MM.1S (cell line): ENCODE measurements at places on chromosomes 2 and 18.

DNA sequence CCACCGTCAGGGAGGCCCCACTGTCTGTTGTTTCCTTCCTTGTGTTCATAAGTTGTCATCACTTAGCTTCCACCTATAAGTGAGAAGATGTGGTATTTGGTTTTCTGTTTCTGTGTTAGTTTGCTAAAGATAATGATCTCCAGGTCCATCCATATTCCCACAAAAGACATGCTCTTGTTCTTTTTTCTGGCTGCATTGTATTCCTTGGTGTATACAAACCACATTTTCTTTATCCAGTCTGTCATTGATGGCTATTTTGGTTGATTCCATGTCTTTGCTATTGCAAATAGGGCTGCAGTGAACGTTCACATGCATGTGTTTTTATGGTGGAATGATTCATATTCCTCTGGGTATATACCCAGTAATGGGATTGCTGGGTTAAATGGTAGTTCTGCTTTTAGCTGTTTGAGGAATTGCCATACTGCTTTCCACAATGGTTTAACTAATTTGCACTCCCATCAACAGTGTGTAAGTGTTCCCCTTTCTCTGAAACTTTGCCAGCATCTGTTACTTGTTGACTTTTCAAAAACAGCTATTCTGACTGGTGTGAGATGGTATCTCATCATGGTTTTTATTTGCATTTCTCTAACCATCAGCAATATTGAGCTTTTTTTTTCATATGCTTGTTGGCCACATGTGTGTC lies 156.6 kb upstream of the NOSTRIN start:
- DNase-seq = no peak

DNA sequence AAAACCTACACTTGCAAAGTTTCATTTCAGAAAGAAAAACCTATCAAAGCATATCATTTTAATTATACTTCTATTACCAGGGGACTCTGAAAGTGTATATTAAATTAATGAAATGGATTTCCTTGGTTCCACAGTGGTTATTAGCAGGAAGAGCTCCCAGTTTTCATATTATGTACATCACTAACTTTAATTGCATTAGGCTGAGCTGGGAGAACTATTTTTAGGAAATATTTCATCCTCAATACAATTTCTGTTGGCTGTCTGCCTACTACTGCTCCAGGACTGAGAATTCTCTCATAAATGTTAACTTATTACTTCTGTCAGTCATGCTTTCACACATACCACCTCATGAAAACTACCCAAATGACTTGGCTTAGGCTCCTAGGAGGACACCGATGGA lies 301.4 kb downstream of the CMPK2 start:
- no peak for DNase-seq

DNA sequence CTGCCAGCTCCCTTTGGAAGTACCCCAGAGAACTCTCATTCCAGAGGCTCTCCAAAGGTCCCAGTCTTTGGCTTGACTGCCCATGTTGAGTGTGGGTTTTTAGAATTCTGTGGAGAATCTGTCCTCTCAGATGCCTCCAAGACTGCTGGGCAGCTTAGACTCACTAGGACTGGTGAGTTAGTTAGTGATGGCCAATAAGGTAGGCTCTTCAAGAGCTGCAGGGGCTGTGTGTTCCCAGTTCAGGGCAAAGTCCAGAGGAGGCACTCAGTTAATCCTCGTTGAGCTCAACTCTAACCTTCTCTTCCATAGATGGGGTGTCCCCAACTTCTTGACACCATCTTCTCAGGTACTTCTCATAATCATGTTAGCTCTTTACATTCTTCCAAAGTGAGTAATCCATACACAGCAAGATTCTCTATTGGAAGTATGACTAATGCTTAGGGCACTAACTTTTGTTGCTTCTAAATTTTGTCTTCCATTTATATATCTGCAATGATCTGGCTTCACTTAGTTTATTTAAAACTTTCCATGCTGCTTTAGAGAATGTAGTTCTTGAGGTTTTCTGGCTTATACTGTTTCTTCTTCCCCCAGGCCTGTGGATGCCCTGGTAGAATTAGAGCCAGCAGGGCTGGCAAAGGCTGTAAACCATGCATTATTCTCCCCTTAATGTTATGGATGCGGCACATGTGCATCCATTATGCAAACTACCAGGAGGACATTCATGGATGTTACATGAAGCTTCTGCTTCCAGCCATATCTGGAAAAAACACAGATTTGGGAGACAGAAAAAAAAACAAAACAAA lies 88.9 kb downstream of the POLE4 start:
- no peak for DNase-seq

- no peak for DNase-seq
These were observed 9.7 kb downstream of the SIGLEC15 start for GRCh38 chr18:45835057-45835636.

- no peak for DNase-seq
These were observed 32.0 kb downstream of the YPEL5 start for GRCh38 chr2:30178618-30179434.

DNA sequence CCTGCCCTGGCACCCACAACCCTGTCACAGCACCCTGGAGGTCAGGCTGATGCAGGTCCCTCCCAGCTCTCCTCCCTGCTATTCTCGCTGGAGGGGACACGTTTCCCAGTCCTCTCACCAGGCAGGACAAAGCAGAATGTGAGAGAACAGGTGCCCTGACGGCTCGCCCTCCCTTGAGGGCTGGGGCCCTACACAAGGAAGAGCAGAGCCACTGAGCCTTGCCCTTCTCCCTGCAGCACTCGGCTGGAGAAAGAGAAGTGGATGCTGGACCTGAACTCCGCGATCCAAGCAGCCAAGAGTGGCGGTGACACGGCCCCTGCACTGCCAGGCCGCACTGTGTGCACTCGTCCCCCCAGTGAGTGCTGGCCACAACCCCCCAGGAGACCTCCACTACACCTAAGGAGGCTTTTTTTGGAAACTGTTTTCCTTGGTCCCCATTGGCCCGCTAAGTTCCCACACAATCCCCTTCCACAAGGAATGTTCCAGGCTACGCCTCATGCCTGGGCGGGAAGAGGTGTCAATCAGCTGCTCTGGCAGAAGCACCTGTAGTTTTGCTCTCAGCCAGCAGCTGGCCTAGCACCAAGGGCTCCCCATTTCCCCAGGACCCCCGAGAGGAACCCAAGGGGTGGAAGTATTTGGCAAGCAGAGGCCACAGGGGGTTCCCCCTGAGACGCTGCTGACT lies 17.4 kb downstream of the STK25 start:
- no peak for DNase-seq

DNA sequence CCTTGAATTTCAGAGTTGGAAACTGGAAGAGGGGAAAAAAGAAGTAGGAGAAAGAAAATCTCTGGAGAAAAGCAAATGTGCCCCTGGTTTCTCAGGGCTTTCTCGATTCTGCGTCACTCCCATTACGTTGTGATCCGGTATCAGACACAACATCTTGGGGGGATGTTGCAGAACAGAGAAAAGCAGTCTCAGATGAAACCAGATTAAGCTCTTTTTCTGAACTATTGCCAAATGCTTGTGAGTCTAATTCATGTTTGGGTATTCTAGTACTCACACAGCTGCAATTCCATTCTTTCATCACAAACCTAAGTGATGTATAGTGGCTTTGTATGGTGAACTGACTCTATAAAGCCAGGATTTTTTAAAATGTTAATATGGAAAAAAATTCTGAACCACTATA lies 233.2 kb downstream of the TCF4 start:
- DNase-seq = no peak

GRCh38 chr18:40360558-40360957 lies 1594.5 kb upstream of the PIK3C3 start:
- no peak for DNase-seq

- no peak for DNase-seq
These were observed 47.2 kb downstream of the WDR33 start for GRCh38 chr2:127763776-127764175.

DNA sequence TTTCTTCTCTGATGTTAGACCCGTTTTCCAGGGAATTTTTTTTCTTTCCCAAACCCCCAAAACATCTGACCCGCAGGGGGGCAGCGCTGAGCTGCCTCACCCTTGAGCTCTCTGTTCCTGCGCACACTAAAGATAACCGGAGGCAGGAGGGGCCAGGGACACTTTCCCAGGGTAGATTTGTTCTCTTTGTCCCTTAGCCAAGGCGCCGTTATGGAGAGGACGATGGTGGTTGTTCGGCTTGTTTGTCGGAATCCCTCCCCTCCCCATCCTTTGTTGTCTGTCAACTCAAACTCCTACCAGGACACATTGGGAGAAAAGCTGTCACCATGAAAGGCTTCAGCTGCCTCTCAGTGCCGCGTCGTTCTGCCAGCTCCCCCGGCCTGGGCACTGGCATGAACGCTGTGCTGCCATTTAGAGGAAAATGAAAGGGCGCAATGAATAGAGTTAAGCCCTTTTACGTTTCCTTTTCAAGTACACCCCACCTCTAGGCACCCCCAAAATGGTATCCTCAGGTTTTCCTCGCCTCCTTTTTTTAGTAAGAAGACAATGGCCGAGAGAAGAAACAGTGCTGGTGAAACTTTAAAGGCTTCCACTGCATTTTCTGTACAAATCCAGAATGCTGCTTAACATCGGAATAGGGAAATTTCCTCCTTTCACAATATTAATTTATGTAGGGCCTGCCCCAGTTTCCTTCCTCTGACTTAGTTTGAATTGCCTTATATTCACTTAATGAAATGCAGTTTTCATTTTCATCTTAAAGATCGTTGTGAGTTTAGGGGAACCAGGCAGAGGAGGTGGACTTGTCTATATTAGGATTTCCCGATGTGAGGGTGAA lies 62.1 kb downstream of the RND3 start:
- DNase-seq = no peak

- no peak for DNase-seq
These were observed 257.3 kb downstream of the BCL2 start for GRCh38 chr18:63062246-63062645.

DNA sequence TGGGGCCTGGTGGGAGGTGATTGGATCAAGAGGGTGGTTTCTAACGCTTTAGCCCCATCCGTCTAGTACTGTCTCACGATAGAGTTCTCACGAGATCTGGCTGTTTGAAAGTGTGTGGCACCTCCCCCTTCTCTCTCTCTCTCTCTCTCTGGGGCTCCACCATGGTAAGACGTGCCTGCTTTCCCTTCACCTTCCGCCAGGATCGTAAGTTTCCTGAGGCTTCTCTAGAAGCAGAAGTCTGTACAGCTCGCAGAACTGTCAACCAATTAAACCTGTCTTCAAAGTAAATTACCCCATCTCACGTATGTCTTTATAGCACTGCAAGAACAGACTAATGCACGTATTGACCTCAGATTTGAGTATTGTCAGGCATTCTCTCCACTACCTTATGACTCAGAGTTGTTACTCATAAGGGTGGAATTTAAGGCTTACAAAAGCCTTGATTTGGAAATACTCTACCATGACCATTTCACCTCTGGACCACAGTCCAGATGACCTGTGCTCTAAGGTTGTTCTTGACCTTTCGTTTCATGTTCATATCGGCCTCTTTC lies 99.5 kb upstream of the AGAP1 start:
- DNase-seq = no peak

- no peak for DNase-seq
These were observed 124.2 kb upstream of the ZNF516 start for GRCh38 chr18:76619261-76619620.

DNA sequence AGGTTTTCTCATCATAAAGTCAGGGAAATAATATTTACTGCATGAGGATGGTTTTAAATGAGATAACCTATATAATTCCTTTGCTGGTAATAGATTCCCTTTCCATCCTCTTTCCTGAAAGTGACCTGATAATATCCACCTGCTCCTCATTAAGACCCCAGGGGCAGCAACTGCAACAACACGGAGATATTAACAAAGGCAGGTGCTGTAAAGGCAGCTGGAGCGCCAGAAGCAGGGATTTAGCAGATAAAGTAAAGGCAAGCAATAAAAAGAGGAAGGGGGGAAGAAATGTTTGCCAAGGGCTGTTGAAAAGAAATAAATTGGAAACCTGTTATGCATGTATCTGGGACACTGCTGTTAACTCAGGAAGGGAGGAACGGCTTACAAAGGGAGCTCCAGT lies 472.6 kb upstream of the KLHL29 start:
- no peak for DNase-seq

DNA sequence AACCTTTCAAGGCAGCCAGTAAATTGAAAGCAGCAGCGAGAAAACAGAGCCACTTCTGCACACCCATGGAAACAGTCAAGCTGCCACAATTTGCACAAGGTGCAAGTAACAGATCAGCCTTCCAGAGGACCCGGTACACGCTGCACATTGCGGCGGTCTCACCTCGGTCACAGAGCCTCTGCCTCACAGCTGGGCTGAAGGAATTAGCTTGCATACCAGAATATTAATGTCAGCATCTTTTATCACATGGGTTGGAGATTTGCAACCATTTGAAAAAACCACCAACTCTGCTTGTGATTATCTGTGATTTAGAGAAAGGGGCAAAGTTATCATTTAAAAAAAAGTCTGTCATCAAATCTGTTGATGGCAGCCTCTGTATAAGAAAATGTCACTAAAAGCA lies 330.5 kb upstream of the TCF4 start:
- no peak for DNase-seq

DNA sequence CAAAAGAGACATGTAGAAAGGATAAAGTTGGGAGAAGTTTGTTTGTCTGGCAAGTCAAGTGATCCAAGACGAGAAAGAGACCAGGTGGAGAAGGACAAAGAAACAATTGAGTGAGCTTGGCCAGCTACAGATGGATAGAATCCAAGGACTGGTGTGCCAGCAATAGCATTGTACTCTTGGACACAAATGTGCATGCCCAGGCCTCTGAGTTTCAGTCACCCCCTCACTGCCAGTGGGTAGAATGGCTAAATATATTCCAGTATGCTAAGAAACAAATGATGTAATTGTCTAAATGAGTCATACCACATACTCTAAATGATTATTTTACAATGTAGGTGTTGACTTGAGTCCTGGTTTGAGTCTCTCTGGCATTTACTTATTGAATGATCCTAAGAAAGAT lies 881.3 kb downstream of the LRRTM4 start:
- no peak for DNase-seq

DNA sequence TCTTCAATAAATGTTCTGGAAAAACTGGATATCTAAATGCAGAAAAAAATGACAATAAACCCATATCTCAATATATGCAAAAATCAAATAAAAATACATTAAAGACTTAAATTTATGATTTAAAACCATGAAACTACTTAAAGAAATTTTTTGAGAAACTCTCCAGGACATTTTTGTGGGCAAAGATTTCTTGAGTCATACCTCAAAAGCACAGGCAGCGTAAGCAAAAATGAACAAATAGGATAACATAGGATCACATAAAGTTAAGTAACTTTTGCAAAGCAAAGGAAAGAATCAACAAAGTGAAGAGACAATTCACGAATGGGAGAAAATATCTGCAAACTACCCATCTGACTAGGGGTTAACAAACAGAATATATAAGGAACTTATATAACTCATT lies 1545.5 kb downstream of the SUCLG1 start:
- DNase-seq = no peak
